Smooth muscle cell of the pulmonary artery (primary cell): ENCODE measurements at places on chromosomes 11 and 22. TPM values are rescaled to one million over a fixed set of nuclear protein-coding genes. Genes with fewer than 3 reads are reported as not detected.

ALX4 gene
- 0.13 TPM in 1 of 2 replicates, not detected in the other for total RNA-seq

TNNT3 gene
- 0.33 TPM in 1 of 2 replicates, not detected in the other for total RNA-seq

YPEL4 gene
- 1.2 and 1.8 TPM in 2 replicates for total RNA-seq

SOX10 gene
- total RNA-seq = 0.07 TPM in 1 of 2 replicates, not detected in the other

CCT8L2 gene
- not detected in 2 replicates for total RNA-seq

DCHS1 gene
- total RNA-seq = 6.6 and 52.4 TPM in 2 replicates

ART1 gene
- not detected in 2 replicates for total RNA-seq

RAB36 gene
- total RNA-seq = 3.8 and 4.8 TPM in 2 replicates

NEFH gene
- 0.20 and 0.53 TPM in 2 replicates for total RNA-seq

CTSW gene
- total RNA-seq = 0.07 TPM in 1 of 2 replicates, not detected in the other

RHBDD3 gene
- 17.6 and 24.5 TPM in 2 replicates for total RNA-seq

ST3GAL4 gene
- total RNA-seq = 35.0 and 35.1 TPM in 2 replicates

POU2AF2 gene
- not detected in 2 replicates for total RNA-seq

ESAM gene
- total RNA-seq = 2.9 and 5.5 TPM in 2 replicates

CELSR1 gene
- total RNA-seq = 2.0 and 14.1 TPM in 2 replicates

TMEM132A gene
- 16.5 and 41.5 TPM in 2 replicates for total RNA-seq

HORMAD2 gene
- not detected in 2 replicates for total RNA-seq

SDF2L1 gene
- total RNA-seq = 20.9 and 22.8 TPM in 2 replicates
